ENCODE measurements at places on chromosomes 3 and 15. TPM values are rescaled to one million over a fixed set of nuclear protein-coding genes. Genes with fewer than 3 reads are reported as not detected.

The CHL1 gene
- total RNA-seq, result 0.09 TPM

The CMTM8 gene
- 5.0 TPM for total RNA-seq

The IMPG2 gene
- total RNA-seq, result 0.85 TPM

The GOLGA8S gene
- total RNA-seq, result not detected

The ADGRG7 gene
- not detected for total RNA-seq

The KBTBD12 gene
- total RNA-seq, result not detected

The PRR20G gene
- not detected for total RNA-seq

The SLC35G2 gene
- total RNA-seq, result 28.8 TPM

The GRIP2 gene
- total RNA-seq, result not detected

The THAP10 gene
- 2.0 TPM for total RNA-seq

The ARNT2 gene
- 0.34 TPM for total RNA-seq

The POTEB3 gene
- total RNA-seq, result not detected

The TEX264 gene
- 64.7 TPM for total RNA-seq

The C3orf85 gene
- not detected for total RNA-seq

The PAK6 gene
- not detected for total RNA-seq
